ENCODE measurements at places on chromosomes 13 and 19.

DNA sequence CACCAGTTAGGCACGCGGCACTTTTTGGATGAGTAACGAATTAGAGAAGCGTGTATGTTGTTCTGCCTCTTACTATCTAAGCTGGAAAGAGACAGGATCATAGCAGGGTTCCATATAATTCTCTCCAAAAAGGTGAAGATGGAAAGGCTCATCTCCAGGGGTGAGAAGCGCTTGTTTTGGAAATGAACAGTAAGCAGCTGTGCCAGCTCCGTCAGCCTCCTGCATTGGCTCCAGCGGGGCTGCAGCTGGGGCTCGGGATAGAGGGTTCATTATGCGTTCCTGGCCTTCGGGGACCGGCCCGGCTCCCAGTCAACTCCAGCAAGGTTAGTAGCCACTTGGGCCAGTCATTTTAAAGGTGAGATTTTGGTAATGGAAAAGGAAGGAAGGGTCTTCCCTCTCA lies 155.5 kb downstream of the COL4A1 start:
- DNase-seq, result no peak

- no peak for DNase-seq
Measured at GRCh38 chr13:92804926-92805325, 421.7 kb upstream of the GPC6 start.

DNA sequence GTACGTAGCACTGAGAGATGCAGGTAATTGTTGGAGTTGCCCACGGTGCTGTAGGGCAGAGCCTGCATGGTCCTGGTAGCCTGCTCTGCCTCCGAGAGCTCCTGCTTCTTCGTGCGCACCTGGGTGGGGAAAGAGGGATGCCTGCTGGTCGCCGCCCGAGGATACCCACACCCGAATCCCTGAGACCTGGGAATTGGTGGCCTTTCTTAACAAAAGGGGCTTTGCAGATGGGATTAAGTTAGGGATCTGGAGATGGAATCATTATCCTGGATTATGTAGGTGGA lies 9.4 kb downstream of the C3 start:
- no peak for DNase-seq

DNA sequence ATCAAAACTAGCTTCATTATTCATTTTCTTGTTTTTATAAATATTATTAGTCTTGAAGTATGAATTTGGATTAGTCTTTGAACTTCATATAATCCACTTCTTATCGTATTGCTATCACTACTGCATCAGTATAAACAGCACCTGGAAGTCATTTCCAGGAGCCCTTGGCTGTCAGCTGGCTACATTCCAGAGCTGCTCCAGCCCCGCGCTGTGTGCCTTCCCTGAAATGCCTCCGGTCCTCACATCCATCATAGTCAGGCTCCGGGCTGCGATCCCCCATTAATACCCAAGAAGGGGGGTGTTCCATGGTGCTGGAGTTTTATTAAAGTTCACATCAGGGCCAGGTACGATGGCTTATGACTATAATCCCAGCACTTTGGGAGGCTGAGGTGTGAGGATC lies 124.3 kb upstream of the GJB6 start:
- no peak for DNase-seq

- DNase-seq, result no peak
Measured at GRCh38 chr13:46401432-46401831, 14.4 kb upstream of the RUBCNL start.
